ENCODE measurements at places on chromosomes 4 and X.

DNA sequence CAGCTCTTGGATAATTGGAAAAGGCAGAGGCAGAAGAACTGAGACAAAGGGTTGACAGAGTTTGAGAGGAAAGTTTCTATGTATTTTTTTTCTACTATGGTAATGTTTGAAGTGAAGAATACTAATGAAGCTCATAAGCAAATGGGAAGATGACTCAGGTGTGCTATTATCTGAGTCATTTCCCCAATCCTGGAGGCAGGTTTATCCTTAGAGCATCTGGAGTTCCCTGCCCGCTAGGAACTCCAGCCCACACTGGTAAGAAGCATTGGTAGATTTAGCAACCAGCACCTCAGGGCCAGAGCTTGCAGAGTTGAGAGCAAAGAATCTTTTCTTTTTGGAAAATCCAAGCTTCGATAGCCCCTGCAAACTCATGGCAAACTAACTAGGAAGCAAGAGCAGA lies 55.2 kb downstream of the DOCK11 start:
- DNase-seq = no peak

DNA sequence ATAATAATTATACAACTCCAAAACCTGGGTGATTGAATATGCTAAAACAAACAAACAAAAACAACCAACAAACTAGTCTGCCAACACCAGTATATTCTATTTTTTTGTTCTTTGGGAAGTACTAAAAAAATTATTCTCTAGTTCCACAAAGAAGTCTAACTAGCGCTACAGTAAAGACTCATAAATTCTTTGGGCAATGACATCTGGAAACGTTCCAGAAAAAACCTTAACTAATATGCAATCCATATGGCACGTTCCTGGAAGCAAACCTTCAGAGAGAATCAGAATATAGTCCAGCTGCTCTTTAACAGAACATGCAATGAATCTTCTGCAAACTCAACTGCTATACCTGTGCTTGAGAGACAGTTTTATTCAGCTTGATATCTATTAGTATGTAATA lies 500.1 kb downstream of the TRAM1L1 start:
- DNase-seq = no peak

DNA sequence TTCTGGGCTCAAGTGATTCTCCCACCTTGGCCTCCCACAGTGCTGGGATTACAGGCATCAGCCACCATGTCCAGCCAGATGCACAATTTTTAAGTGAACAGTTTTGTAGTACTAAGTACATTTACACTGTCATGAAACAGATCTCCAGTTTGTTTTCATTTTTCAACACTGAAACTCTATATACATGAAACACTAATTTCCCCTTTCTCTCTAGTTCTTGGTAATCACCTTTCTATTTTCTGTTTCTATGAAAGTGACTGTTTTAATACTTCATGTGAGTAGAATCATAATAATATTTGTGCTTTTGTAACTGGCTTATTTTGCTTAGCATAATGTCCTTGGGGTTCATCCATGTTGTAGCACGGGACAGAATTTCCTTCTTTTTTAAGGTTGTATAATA lies 237.4 kb downstream of the CAMK2D start:
- no peak for DNase-seq

DNA sequence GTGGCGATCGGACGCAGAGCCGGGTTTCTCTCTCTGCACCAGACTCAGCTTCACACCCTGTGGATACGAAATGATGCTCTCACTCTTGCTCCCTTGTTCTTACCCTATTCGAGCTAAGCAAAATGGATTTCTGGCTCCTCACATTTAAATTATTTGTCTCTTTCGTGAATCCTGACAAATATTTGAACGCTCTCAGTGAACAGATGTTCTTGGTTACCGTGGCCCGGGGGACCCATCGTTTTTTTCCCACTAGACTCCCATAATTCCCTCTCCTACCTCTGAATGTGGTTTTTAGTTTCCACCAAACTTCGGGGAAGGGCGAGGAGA lies 630 bp downstream of the SMARCA5 start:
- DNase-seq = no peak

DNA sequence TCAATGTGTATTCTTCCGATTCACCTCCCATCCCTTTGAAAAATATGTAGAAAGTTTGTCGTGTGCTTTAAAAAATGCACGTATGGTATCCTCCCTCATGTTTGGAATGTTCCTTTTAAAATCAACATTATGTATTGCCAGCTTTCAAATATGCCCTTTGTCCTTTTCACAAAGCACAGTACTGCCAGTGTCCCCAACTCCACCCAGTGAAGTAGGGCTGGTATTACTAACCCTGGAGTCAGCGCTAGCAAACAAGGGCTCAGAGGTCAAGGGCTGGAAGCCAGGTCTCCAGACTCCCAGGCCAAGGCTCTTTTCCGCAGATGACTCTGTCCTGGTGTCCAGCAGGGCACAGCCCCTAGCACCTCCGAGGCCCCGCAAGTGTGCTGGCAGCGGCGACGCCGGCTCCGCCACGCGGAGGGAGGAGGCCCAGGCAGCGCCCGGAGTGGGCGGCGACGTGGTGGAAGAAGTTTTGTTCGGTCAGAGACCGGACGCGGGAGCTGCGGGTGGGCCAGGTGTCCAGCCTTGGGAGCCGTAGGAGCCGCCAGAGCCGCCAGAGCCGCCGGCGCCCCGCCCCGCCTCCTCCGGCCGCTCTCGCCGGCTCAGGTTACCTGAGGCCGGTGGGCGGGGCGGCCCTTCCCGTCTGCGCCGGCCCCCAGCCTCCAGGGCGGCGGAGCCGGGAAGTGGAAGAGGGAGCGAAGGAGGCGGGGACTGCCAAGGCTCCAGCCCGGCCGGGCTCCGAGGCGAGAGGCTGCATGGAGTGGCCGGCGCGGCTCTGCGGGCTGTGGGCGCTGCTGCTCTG lies at the start of gene IL13RA1:
TSS of gene IL13RA1 (plus strand) at position 720 of the 799 bp plus-strand sequence. CDS start at position 753, 33 bp downstream.
- peak; percentile 51 for DNase-seq

- no peak for DNase-seq
These were observed 14.7 kb downstream of the CXCR3 start for GRCh38 chrX:71603618-71604017.

DNA sequence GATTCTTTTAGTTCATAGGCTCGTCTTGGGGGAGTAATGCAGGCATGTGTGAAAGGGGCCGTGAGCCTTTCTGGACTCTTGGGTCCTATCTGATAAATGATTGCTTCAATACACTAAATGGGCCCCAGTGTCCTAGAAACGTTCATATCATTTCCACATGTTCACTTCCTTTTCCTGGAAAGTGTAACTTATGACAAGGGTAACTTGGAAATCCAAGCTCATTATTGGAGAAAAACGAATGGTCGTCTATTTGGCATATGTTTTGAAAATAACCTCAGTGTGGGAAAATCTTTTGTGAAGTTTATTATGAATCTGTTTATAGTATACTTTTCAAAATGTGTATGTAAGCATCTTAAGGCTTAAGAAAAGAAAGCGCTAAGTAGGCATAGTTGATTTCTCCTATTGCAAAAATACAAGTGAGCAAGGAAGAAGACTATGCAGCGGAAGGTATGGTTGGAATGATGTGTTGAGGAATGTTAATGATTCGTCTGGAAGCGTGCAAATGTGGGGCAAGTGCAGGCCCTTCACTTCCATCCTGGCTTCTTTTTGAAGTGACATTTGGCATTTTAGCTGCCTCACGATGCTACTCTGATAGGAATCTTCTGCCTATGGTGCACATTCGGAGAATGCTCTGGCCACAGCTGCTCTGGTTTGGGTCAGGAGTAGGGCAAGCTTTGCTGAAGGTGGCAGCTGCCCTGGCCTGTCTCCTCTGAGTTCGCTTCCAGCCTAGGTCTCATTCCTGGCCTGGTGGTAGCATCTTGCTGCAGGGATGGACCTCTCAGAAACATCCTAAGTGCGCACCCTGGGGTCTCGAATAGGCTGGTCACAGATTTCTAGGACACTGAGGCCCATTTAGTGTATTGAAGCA lies 49.5 kb upstream of the STOX2 start:
- no peak for DNase-seq

GRCh38 chr4:15521442-15522039 lies 51.9 kb downstream of the CC2D2A start:
- DNase-seq = no peak

GRCh38 chrX:133709501-133709900 lies 275.9 kb downstream of the GPC3 start:
- no peak for DNase-seq

- DNase-seq = no peak
These were observed 133.9 kb downstream of the AFAP1 start for GRCh38 chr4:7805533-7806337.
